ENCODE measurements at places on chromosomes 6 and 20.

DNA sequence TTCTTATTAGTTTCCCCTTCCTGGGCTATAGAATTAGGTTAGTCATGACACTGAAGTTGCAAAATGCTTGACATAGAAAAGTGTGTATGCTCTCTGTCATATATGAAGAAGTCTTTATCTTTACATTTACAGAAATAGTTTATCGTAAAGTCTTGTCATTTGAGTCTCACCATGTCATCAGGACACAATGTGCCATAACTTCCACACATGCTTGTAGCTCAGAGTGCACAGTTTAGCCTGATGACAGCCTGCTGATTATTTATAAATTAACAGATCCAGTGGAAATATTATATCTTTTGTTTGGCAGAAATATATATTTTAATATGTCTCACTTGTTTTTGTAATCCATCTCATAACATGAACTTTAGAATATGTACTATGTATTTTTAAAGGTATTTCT lies 286.9 kb upstream of the QKI start:
- no peak for DNase-seq

DNA sequence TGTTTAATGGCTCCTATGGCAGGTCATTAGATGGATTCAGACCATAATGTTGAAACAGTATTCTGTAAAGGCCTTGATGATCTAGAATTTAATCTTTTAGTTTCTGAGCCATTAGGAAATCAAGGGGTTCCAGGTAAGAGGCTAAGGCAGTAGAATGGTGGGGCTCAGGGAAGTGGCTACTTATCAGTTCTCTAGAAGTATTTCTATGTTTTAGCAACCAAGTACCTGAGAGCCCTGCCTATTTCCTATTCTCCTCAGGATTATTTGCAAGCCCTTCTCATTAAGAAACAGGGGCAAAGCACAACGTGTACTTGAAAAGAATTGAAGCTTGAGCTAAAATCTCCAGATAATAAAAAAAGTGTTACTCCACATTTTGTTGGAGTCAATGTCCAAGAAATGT lies 646.5 kb downstream of the RNF144B start:
- DNase-seq: no peak

GRCh38 chr20:17620371-17621228 lies 50.7 kb downstream of the DSTN start:
- no peak for DNase-seq

DNA sequence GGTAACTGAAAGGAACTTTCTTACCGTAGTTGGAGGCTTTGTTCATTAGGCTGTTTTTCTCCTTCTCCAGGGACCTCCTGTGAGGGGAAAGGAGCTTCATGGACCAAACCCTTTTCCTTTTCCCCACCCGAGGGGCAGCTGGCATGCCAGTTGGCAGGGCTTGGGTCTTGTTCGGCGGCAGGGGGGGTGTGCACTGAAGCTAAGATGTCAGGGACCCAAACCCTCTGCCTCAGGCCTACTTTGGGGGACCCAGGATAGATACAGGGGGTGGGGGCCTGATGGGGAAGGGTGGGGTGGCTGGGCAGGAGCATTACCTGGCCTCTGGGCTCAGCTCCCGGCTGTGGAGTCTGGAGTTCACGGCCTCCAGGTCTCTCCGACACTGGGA lies 14.9 kb downstream of the CCDC167 start:
- DNase-seq: no peak

DNA sequence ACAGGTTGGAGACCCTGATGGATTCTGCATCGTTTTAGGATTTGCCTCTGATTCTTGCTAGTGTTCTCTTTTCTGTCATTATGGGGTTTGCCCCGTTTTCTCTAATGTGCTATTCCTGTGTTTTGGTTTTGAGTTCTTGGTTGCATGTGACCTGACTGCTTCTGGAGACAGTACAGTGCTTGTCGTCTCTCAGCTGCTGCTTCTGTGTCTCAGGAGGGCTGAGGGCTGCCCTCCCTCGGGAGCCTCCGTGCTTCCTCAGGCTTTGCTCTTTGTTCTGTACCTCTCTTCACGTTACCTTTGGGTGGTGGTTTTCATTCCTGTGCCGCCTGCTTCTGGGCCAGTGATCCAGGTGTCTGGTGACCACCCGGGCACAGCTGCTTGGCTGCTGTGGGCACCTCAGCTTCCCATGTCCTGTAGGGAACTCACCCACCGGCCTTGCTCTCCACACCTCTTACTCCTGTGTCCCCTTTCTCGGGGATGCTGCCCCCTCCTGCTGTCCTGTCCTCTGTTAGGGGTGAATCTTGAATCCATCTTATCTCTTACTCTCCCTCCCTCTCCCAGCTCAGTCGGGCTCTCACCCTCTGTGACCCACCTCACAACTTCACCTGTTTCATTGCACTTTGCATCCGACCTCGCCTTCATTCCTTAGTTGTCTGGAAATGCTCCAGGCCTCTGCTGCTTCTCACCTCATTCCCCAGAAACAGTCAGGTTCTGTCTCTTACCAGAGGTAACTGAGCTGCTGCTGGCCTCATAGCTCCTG lies 33.2 kb downstream of the PANK2 start:
- DNase-seq: no peak

DNA sequence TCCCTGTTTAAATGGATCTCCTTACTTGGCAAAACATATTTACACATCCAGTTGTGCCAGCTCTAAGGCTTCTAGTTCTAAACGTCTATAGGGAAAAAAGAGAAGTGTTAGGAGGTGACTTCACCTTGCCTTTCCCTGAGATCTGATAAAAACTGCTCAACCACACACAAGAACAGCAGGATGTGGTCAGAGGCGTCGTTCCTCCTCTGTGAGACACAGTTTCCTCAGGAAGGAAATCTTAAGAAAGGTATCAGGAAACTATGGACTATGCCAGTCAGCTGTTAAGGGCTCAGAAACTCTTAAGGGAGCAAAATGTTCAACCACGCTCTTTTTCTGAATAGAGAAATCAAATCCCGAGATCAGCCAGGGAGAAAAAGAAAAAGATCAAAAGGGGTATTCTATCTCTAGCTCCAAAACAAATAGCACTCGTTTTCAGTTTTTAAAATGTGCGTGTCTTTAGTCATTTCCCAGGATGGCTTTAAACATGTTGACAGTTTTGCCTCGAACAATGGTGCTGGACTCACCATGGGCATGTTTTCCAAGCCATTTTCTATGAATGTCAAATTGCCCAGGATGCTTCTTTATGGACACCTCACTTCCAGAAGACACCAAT lies 154.5 kb downstream of the HACE1 start:
- DNase-seq: no peak

DNA sequence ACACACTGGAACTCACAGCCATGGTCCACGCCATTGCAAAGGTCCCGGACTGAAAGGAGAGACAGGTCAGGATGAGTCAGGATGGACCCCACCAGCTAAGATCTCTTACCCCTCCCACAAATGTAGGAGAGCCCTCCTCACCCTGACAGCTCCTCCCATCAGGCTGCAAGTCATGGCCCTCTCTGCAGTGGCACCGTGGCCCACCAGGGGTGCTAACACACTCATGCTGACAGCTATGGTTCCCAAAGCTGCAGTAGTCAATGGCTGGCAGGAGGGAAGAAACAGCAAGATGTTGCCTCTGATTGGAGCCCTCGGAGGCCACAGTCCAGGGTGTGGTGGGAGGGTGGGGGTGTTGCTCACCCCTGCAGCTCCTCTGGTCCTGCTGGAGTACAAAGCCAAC lies 5.7 kb upstream of the RBPJL start:
- DNase-seq: no peak

- no peak for DNase-seq
Observed at GRCh38 chr6:387293-387741, 4.2 kb upstream of the IRF4 start.

GRCh38 chr6:164554226-164554625 lies 755.2 kb downstream of the C6orf118 start:
- DNase-seq: no peak

DNA sequence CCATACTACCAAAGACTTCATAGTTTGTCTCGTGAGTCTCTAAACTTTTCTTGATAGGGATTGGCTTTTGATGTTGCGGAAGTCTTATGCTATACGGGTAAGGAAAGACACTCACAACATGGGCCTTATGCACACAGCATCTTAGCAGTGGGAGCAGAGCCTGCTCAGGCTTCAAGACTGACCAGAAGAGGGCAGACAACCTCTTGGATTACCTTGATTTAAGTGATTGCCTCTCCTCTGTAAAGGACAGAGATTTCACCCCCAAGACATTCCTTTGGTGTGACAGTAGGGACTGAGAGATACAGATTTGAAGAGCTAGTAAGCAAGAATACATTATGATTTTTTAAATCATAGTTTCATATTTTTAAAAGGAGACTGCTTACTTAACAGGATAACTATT lies 71.0 kb upstream of the SAMD3 start:
- DNase-seq: no peak

DNA sequence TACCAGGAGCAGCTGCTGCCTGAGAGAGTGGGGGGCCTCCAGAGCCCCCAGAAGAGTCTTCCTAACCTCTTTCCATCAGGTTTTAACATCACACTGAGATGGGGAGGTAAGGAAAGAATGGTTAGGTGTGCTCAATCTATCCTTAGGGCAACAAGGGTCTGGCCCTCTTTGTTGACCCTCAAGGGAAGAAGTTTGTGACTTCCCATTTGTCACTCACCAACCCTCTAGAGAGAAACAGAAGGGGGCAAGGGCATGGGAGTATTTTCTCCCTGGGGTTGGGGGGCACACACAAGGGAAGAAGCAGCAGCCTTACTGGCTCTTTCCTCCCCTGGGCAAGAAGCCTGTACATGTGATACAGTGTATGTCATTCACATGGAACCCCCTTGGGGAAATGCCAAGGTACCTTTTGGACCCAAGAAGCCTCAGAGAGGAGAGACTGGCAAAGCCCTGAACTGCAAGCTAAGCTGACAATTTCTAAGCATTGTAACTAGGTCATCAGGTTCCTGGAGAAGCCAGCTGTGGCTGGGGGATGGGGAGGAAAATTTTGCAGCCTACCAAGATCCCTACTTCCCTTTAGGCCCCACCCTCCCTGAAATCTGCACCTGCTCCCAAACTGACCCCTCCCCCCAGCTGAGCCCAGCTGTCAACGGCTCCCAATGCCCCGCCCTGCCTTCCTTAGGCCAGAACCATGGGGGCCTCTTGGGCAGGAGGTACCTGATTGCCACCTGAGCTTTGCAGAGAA lies 14.5 kb downstream of the BCL2L1 start:
- DNase-seq: no peak

DNA sequence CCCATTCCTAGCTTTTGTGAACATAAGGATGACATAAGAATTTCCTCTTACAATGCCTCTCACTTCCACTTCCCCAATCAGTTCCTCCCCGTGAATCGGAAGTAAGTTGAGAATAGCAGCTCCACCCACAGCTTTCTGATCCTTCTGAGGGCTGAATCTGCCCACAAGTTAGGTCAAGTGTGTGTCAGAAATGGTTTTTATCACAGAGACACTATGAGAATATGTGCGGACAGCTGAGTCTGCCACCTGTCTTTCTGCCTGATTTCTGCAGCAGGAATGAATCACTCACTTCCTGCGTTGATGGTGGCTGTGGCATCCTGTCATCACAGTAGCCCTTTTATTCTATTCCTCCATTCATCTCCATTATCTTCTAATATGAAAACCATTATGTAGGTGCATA lies 70.2 kb downstream of the RIN2 start:
- DNase-seq: no peak

DNA sequence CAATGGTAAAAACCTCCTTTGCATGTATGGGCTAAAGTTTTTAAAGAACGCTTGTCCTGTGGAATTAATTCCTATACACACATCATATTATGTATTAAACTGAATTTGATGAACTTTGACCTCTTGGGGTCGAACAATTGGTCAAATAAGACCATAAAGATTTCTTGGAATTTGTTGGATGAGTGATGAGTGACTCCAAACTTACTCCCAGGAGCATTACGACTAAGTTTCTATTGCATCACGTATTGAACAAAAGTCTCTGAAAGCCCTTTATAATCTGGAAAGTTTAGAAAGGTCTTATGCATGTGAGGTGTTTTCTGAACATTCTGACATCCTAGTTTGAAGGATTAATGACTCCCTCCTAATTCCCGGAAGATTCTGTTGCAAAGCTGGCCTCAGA lies 126.9 kb upstream of the BMP5 start:
- DNase-seq: no peak

DNA sequence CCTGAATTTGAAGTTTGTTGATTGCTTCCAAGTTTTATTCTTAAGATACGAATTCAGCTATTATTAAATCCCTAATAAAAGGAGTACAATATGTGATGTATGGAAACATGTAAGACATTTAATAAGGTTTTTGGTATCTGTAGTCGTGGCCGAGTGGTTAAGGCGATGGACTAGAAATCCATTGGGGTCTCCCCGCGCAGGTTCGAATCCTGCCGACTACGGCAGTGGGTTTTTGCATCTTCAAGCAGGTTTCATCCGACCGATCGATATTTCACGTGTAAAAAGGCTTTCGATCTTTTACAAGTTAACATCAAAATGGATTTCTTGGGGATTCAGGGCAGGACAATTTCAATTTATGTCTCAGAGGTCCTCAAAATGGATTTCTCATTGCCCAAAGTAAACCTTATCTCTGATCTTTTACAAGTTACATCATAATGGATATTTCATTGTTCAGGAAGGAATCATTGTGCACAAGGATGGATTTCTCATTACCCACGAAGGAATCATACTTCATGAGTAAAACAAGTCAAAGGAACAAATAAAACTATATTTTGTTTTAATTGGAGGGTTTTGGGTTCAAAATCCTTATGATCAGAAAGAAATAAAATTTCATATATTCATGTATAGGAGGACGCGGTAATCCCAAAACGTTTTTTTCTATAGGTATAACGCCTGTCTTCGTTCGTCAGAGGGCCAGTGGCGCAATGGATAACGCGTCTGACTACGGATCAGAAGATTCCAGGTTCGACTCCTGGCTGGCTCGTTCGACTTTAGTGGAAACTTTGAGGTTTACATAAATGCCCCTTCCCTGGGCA lies 37.3 kb upstream of the BTN3A2 start:
- DNase-seq: peak; percentile 50

GRCh38 chr6:84762220-84763002 lies 2.0 kb downstream of the TBX18 start:
- no peak for DNase-seq

- no peak for DNase-seq
Observed at GRCh38 chr20:24118034-24118433, 129.5 kb upstream of the GGTLC1 start.

DNA sequence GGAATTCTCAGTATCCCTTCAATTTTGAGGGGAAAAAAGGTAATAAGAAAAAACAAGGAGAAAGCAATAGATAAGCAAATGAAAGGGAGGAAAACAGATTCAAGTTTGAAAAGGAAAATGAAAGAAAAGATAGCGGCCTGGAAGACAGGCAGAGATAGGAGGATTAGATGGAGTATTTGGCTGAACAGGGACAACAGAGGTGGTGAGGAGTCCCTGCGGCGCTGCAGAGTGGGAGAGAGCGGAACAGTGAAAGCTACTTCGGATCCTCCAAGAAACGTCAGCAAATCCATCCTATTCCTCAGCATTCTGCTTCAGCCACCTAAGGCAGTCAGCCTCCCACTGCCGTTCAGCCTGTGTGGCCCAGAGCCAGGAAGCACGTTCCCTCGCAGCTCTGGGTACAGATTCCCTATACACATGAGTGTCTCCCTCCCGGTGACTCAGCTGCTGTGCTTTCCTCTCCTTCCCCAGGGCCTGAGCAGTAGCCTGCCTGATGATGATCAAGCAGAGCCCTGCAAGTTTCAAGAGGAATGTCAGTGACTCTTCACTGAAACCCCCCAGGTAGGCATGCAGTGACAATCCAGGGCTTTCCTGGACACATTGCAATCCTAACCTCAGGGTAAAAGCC lies 43.4 kb upstream of the CDYL start:
- no peak for DNase-seq
